Suppressor macrophage treated with lipopolysaccharide for 4 hours (primary cell): ENCODE measurements at places on chromosomes 16 and 17.

GRCh38 chr17:38541281-38541680, 64.5 kb downstream of the SRCIN1 start:
- no peak for DNase-seq

DNA sequence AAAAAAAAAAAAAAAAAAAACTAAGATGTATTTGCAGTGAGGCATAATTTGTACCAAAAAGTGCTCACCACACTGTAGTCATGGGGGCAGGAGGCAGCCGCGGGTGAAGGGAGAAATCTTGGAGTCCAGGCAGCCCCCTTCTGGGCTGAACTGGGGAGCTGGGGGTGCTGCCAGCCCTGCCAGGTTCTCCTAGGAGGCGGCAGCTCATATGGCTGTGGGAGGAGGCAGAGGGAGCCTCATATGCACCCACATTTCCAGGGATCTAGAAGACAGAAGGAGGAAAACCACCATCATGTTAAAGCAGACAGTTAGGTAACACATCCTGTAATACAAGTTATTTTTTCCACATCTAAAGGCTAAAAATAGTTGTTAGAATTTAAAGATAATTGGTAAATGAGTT, 16.3 kb downstream of the MAPT start:
- no peak for DNase-seq

- DNase-seq: no peak
These were observed 67.8 kb downstream of the WSB1 start for GRCh38 chr17:27361695-27362094.

DNA sequence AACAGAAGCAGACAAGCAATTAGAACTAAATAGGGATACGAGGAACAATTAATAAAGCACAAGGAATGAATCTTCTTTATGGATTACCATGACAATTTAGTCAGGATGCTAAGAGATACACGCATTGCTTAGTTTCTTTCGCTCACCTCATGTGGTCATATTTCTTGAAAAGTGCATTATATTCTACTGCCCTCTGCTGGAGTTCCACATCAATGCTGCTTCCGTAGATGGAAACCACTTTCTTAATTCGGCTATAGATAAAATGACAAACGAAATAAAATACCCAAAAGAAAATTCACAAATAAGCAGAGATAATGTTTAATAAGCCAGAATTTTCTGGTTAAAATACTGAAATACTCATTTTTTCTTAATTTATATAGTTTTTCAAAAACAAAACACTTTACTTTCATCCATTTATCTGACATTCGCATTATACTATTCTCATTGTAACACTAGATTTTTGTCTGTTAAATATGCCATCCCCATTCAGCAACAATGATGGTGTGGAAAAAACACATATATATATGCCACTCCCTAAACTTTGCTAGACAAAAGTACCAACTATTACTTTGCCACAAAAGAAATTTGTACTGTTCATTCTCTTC, 22.0 kb upstream of the PHLPP2 start:
- peak; percentile 48 for DNase-seq

DNA sequence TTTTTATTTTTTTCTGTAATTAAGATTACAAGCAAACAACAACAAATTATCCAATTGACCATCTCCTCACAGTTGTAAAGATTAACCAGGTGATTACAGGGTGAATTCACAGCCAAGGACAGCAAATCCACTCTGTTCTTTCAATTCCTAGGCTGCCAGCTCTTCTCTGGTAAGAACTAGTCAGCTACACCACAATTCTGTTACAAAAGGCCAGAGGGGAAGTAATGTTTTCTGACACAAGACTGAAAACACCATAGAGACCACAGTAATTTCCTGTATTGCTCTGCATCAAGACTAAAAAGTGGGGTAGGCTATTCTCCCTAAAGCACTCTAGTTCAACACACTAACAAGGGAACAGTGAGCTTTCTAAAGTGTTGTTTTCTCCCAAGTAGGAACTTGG, 10.6 kb downstream of the CA10 start:
- no peak for DNase-seq

GRCh38 chr17:8312726-8313600, 2.9 kb downstream of the ARHGEF15 start:
- no peak for DNase-seq

DNA sequence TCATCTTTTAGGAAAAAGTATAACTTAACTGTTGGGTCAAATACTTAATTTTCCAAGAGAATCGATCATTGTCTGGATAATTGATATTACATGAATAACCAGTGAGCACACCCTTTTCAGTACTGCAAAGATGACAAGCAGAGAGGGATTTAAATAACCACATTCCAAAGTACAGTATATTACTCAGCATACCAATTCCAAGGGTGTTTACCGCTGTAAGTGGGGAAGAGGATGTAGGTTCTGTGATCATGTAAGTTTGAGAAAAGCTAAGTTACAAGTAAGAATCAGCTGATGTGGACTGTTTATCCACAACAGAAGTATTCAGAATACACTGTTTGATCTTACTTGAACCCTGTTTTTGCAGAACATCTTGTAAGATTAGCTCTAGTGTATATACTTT, 6.1 kb downstream of the GDE1 start:
- DNase-seq: peak; percentile 19

- peak; percentile 95 for DNase-seq
These were observed 20.8 kb upstream of the ZFHX3 start for GRCh38 chr16:73068541-73069401.

- no peak for DNase-seq
These were observed 169.2 kb downstream of the HAPSTR1 start for GRCh38 chr16:9260666-9261065.

DNA sequence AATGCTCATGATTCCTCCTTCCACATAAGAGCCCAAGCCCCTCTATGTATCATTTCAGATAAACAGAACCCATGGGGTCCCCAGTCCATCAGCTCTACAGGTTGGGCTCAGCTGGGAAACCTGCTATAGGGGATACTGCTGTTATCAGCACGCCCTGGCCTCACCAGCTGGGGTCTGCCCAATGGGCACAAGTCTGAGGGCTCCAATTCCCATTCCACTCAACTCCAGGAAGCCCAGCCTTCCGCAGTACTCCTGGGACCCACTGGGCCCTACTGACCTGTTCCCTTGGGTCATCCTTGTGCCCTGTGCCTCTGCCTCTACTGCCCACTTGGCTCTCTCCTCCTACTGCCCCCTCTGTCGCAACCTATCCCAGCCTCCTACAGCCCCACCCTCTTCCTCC, 16.2 kb upstream of the XYLT2 start:
- DNase-seq: no peak

DNA sequence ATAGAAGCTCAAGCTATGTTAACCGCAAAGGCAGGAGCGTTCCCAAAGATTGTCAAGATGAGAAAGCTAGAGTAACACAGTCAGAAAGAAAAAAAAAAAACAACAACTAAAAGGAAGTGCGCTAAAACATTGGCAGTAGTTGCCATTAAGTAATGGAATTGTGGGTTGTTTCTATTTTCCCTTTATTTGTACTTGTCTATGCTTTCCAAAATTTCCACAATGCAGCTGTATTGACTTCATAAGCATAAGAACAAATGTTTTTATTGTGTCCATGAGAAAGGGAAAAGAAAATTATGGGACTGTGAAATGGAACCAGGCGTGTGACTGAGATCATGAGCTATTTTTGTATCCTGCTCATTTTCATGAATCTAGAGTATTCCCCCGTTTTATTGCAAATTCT, 153.4 kb downstream of the TMEM114 start:
- no peak for DNase-seq

DNA sequence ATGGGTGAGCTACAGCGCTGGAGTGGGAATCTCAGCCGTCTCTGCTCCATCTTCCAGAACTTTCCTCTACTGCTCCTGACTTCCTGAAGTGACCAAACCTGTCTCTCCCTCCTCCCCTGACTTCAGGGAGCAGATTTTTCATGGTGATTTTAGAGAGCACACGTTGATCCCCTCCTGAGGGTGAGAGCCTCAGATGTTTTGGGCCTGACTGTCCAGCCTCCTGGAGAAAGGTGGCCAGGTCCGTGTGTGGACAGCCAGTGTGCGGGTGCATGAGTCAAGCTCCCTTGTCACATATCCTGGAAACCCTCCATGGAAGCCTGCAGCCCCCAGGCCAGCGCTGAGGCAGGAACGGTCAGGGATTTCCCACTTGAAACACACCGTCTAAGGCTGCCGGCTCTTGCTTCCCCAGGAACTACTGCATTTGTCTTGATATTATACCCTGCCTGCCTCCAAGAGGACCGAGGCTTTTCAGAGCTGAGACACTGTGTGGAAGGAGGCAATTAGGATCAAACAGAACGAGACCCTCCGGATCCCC, 143.1 kb downstream of the CMIP start:
- no peak for DNase-seq

GRCh38 chr16:49855280-49855821, 561 bp downstream of the ZNF423 start:
- peak; percentile 33 for DNase-seq

GRCh38 chr17:17907469-17907868, 64.7 kb downstream of the TOM1L2 start:
- no peak for DNase-seq
